ENCODE measurements at places on chromosomes 6 and 20.
A peak's percentile ranks its signal among the peaks of the same experiment; 100 is the strongest.

GRCh38 chr20:54869765-54870164 lies 394.4 kb downstream of the DOK5 start:
- no peak for DNase-seq

GRCh38 chr6:31354158-31354863 lies 2.7 kb downstream of the HLA-B start:
- DNase-seq, result peak; percentile 29

DNA sequence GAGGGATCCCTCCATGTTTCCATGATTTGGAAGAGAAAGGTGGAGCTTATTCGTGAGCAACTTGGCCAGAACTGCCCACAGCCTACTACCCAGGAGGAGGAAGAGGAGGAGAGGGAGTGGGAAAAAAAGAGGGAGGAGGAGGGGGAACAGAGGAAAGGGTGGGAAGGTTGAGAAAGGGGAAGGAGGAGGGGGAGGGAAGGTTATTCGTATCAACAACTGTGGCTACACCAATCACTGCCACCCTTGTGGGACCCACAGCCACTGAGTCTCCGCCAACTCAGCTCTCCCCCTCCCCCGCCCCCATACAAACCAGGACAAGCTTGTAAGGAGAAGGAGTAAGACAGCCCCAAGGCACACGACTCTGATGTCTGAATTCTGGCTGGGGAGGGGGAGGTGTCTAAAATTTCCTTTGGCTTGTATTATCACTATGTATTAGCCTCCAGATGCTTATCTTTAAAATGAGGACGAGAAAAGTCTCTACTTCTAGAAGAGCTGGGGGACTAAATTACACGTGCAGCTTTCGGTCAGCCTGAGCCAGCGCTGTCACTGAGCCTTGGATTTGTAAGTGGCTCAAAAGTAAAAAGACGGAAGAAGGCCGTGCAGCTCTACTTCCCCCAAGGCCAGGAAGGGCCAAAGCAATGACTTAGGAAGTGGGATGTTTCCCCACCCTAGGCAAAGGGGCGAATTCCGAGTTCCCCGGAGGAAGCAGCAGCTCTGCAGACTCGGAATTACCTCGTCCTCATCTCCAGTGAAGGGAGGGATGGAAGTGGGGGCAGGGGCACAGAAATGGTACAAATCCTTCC lies 1.0 kb downstream of the FKBP1A start:
- DNase-seq, result no peak

- DNase-seq, result no peak
Measured at GRCh38 chr6:2258112-2258511, 12.7 kb upstream of the GMDS start.

- no peak for DNase-seq
Measured at GRCh38 chr20:2816583-2817340, 598 bp downstream of the TMEM239 start.

GRCh38 chr6:75830959-75831885 lies 82.2 kb downstream of the MYO6 start:
- DNase-seq, result no peak
